Naive thymus-derived CD4-positive, alpha-beta T cell (primary cell): ENCODE measurements at places on chromosomes 3 and 15. TPM values are rescaled to one million over a fixed set of nuclear protein-coding genes. Genes with fewer than 3 reads are reported as not detected.

DNA sequence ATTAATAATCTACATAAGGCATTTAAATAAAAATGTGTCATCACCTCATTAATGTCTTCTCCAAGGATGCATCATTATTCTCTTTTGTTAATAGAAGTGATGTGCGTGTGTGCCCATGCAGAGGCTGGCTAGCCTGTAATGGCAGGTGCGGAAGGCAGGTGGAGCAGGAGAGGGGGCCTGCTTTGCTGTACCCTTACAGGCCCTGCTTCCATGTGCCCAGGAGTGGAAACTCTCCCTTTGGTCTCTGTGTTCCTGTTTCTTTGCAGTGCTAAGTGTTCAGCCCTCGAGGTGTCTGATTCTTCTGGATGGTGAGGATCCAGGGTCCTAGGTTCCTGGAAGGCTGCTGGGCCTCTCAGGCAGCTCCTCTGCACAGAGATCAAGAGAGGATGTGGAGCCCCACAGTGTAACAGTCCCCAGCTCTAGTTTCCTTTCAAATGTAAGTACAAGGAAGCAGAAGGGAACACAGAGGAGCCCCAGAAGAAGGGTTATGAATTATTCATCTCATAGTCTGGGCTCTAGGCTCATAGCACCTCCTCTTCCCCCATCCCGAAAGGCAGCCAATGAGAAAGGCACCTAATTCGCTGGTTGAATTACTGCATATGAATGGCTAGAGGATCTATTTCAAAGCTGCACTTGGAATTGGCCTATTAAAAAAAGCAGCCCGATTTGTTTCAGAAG is 39.2 kb upstream of the AGBL1 start:
- H3K4me1 ChIP-seq = no peaks in the 10 kb centered on the region
- H3K27ac ChIP-seq = no peak overlapping the region
- no peak overlapping the region for H3K4me3 ChIP-seq
- DNase-seq = no peak
- H3K36me3 ChIP-seq = no peaks in the 10 kb centered on the region

GRCh38 chr3:95911767-95912166 is 902.6 kb upstream of the EPHA6 start:
- DNase-seq = no peak
- no peaks in the 10 kb centered on the region for H3K36me3 ChIP-seq
- no peak overlapping the region for H3K4me3 ChIP-seq
- H3K27me3 ChIP-seq = no peaks in the 10 kb centered on the region

GRCh38 chr3:30934208-30934550 is 39.7 kb upstream of the GADL1 start:
- no peaks in the 10 kb centered on the region for H3K4me1 ChIP-seq
- DNase-seq = no peak
- H3K36me3 ChIP-seq = no peaks in the 10 kb centered on the region
- no peak overlapping the region for H3K4me3 ChIP-seq
- H3K27me3 ChIP-seq = no peaks in the 10 kb centered on the region

- no peaks in the 10 kb centered on the region for H3K4me1 ChIP-seq
- DNase-seq = no peak
- H3K27me3 ChIP-seq = no peaks in the 10 kb centered on the region
- H3K36me3 ChIP-seq = no peaks in the 10 kb centered on the region
These were observed at the start of gene SLC9C1 for GRCh38 chr3:112293368-112294321. Gene SLC9C1, minus strand, starts transcription at chr3:112294216. Its CDS starts 7,425 bp downstream, at chr3:112286791.

- H3K4me3 ChIP-seq = no peak overlapping the region
- no peaks in the 10 kb centered on the region for H3K4me1 ChIP-seq
- DNase-seq = no peak
- H3K27me3 ChIP-seq = no peaks in the 10 kb centered on the region
These were observed 137.8 kb upstream of the SNTN start for GRCh38 chr3:63514678-63515077.

DNA sequence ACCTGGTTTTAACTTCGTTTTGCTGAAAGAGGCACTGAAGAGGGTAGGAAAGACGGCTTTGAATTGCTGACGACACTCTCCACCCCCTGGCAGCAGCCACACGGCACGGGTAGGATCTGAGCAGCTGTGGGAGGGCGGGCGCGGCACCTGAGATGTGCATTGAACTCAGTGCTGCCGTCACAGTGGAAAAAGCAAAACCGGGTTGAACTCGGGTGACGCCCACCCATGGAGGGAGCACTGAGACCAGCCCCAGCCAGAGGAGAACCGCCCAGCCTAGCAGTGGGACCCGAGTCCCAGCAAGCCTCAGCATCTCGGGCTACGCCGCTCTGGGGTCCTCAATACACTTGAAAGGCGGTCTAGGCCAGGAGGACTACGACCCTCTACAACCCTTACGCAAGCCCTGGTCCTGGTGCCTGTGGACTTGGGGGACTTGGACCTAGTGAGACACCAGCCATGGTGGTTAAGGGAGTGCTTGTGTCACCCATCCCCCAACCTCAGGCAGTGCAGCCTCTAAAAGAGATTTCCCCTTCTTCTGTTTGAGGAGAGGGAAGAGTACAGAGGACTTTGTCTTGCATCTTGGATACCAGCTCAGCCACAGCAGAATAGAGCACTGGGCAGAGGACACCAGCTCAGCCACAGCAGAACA is 50.0 kb upstream of the RPL35A start:
- H3K27ac ChIP-seq = no peak overlapping the region
- peak; percentile 8 for DNase-seq
- H3K4me1 ChIP-seq = no peaks in the 10 kb centered on the region
- no peak overlapping the region for H3K4me3 ChIP-seq
- no peaks in the 10 kb centered on the region for H3K27me3 ChIP-seq
- no peaks in the 10 kb centered on the region for H3K36me3 ChIP-seq

DNA sequence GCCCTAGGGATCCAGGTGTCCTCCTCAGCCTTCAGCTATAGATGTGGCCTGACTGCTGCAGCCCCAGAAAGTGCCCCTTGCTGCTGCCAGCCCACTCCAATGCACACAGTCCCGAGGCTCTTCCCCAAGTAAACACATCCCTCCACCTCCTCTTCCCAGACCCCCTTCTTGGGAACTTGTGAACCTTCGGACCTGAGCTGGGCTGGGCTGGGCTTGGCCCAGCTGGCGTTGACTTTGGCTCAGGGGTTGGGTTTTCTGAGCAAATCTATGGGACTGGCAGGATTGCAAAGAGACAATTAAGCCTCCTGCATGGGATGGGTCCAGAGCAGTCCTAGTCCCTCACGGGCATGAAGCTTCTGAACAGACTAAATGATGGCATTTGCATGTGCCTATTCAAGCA is 14.7 kb downstream of the VIPR1 start:
- no peaks in the 10 kb centered on the region for H3K36me3 ChIP-seq
- no peak overlapping the region for H3K27ac ChIP-seq

- no peak overlapping the region for H3K27ac ChIP-seq
- peak; percentile 38 for DNase-seq
- no peaks in the 10 kb centered on the region for H3K27me3 ChIP-seq
- H3K4me3 ChIP-seq = peak overlapping the region; percentile 54
These were observed 1.2 kb downstream of the MEX3B start for GRCh38 chr15:82044373-82045178.

Gene RHOA
- 212 TPM for total RNA-seq

Gene CLDN16
- not detected for total RNA-seq

DNA sequence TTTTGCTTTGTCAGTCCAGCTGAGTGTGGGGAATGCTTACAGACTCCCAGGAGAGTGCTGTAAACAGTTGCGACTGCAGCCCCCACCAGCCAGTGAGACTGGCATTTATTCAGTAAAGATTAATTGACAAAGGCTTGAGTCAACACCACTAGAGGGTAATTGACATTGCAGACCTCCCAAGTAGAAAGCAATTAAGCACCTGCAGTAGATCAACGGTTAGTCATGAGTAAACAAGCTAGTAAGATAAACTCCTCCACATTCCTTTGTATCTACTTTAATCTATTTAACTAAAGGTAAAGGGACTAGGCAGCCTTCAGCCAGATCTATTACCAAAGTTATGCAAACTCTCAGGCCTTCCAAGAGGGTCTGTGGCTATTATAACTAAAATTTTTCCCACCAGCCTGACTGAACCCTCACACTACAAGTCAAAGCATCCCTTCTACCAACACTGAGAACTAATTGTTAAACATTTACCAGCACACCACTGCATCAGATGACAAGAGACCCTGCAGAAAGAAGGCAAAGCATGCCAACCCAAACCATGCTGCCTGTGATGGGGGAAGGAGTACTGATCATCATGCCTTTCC is 30.5 kb upstream of the GALNT15 start:
- DNase-seq = no peak
- no peak overlapping the region for H3K4me3 ChIP-seq
- H3K27ac ChIP-seq = no peak overlapping the region
- no peaks in the 10 kb centered on the region for H3K36me3 ChIP-seq
- H3K4me1 ChIP-seq = no peaks in the 10 kb centered on the region

DNA sequence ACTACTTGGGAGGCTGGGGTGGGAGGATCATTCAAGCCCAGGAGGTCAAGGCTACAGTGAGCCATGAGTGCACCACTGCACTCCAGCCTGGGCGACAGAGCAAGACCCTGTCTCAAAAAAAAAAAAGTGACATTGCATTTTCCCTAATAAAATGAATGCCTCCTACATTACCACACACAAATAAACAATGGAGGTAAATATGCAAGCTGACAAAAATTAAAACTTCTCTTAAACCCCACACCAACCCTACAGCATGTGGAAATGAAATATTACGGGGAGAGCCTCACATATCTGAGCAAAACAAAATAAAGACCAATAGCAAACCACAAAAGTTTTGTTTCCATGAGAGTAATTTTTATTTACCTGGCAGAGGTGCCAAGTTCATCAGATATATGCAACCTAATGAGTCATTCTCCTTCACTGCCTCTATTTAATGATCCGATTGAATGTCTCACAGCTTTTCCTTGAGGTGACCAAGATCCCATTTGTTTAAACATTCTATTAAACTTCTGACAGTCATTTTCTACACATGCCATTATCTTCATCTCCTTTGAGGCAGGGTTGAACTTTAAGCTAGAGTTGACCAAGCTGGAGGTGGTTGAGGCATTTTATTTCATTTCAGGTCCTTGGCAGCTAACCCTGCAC is 9.4 kb upstream of the CAV3 start:
- DNase-seq = no peak
- H3K27me3 ChIP-seq = no peaks in the 10 kb centered on the region
- H3K36me3 ChIP-seq = no peaks in the 10 kb centered on the region

DNA sequence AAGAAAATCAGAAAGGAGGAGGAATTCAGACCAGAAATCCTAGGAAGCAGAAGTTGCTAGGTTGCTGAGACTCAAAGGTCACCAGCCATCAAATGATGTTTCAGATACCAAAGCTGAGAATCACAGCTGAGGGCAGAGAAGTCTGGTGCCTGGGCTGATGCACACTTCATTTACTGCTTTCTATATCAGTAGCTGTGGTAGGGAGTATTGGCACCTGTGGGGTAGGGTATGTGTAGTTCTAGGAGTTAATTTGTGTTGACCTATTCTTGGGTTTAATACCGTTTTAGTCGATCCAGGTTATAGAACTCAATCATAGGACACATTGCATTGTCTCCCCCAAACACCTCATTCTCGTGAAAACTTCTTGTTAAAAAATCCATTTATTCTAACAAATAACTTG is 529.6 kb downstream of the AGBL1 start:
- H3K4me3 ChIP-seq = no peak overlapping the region
- no peaks in the 10 kb centered on the region for H3K36me3 ChIP-seq
- DNase-seq = no peak
- H3K27me3 ChIP-seq = no peaks in the 10 kb centered on the region
- no peak overlapping the region for H3K27ac ChIP-seq

GRCh38 chr3:86937306-86937791 is 53.6 kb downstream of the VGLL3 start:
- no peak overlapping the region for H3K4me3 ChIP-seq
- no peak overlapping the region for H3K27ac ChIP-seq
- no peak for DNase-seq
- no peaks in the 10 kb centered on the region for H3K27me3 ChIP-seq
- H3K4me1 ChIP-seq = no peaks in the 10 kb centered on the region

DNA sequence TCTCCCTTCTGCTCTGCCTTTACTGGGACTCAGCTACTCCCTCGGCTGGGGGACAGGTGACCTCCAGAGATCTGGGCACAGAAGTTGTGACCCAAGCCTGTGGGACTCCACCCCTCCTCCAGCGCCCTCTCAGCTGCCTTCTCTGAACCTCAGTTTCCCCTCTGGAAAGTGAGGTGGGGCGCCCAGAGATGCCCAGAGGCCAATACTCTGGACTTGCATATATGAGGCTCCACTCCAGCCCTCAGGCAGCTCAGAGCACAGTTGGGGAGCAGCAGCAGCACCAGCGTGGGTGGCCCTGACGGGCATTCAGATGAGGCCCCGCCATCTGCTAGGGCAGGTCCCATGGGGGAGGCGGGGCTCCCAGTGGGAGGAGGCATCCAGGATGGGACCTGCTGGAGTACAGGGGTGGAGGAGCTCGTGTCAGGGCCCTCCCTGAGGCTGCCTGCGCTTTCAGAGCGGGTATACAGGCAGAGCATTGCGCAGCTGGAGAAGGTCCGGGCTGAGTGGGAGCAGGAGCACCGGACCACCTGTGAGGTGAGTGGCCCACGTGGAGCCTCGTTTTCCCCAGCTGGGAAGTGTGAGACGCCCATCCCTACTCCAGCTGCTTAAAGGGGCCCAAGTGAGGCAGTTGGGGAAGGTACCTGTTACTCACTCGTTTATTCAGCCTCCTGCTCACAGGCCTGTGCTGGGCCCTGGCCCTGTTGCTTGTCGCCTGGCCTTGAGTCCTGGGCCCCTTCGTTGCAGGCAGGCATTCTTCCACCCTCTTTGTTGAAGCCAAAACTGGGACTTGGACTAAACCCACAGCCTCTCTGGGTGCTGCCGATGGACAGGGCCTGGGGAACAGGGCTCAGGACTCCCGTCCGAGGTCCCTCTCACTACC is 35.4 kb downstream of the PSTPIP1 start:
- H3K27ac ChIP-seq = no peak overlapping the region
- peaks cover 97% of the 10 kb centered on the region for H3K36me3 ChIP-seq
- H3K27me3 ChIP-seq = no peaks in the 10 kb centered on the region

Gene OR5H1
- not detected in 2 replicates for total RNA-seq

DNA sequence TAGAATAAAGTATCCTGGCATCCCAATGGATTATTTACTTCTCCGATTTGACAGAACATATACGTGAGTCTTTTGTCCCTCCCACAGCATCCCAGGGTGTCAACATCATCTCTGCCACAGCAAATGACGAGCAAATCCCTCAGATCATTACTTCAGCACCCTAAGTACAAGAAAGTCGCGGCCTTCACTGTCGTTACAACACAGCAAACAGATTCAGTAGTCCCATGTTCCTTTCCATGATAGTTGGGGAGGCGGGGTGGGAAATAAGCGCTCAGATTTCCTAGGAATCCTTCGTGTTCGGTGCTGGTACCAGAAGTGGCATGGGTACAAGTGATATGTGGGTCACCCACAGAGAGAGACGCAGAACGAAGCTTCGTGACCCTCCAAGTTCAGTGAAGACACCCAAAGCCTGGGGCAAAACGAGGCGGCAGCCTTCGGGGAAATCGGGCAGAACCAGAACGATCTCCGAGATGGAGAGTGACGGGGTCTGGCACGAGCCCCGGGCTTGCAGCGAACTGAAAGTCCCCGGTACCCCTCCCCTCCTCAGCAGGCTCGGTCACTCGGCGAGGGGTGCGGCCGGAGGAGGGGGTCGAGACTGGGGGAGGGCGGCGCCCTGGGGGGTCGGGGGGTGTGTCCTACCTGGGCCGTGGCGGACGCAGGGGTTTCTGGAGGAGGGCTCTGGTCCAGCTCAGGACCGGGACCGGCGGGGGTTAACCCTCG is 619 bp downstream of the TTBK2 start:
- peak overlapping the region; percentile 89 for H3K4me3 ChIP-seq
- H3K27ac ChIP-seq = peak overlapping the region; percentile 71
- peaks cover 5% of the 10 kb centered on the region for H3K4me1 ChIP-seq
- H3K27me3 ChIP-seq = no peaks in the 10 kb centered on the region

Gene P2RY13
- total RNA-seq = 11.4 TPM

Gene SRPRB
- total RNA-seq = 60.6 and 63.3 TPM in 2 replicates
